ENCODE measurements at places on chromosomes 12 and 14.

GRCh38 chr14:36768638-36769337 is 107.1 kb downstream of the PAX9 start:
- no peak for DNase-seq

GRCh38 chr12:29992366-29992765 is 208.6 kb upstream of the TMTC1 start:
- DNase-seq, result no peak

DNA sequence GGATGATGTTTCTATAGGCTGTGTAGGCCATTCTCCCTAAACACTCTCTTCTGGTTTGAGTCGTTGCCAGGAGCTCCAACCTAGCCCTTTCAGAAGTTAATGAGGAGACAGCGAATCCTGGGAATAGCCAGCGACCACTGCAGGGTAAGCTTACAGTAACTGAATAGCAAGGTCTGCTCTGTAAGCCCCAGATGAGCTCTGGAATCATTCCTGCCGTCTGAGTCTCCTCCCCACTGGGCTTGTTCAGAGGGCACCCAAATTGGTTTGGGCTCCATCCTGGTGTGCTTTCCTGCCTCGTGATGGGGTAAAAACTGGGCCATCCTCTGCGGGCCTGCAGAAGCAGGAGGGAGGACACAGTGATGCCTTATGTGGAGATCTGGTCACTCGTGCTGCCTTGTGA is 43.3 kb upstream of the EMP1 start:
- DNase-seq, result no peak

DNA sequence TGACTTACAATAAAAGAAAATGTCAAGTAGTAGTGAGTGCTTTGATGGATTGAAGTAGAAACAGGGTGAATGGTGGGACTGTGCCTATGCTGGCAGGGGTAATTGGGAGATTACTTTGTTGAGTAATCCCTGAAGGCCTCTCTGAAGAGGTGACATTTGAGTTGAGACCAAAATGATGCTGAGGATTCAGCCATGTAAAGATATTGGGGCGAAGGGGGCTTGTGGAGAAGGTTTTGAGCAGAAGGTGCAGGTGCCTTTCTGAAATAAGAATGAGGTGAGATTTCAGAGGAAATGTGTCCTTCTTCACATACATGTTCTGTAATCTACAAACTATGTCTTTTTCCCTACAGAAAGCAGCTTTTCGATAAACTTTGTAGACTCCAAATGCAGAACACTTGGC is 8.0 kb downstream of the GNG2 start:
- no peak for DNase-seq

DNA sequence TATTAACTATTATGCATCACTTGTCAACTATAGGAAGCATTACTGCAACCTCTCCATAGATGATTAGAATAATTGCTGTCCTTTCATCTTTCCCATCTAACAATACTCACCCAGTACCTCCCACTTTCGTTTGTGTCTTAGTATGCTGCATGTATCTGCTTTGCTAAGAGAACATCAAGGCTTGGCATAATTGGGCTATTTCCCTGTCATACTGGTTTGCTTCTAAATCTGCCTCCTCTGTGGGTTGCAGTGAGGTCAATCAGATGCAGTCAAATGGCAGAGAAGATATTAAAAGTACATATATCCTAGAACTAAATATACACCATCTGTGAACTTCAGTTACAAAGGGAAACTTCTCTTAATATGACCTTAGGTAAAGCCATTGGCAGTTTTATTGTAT is 710.8 kb downstream of the DIO2 start:
- DNase-seq, result no peak

DNA sequence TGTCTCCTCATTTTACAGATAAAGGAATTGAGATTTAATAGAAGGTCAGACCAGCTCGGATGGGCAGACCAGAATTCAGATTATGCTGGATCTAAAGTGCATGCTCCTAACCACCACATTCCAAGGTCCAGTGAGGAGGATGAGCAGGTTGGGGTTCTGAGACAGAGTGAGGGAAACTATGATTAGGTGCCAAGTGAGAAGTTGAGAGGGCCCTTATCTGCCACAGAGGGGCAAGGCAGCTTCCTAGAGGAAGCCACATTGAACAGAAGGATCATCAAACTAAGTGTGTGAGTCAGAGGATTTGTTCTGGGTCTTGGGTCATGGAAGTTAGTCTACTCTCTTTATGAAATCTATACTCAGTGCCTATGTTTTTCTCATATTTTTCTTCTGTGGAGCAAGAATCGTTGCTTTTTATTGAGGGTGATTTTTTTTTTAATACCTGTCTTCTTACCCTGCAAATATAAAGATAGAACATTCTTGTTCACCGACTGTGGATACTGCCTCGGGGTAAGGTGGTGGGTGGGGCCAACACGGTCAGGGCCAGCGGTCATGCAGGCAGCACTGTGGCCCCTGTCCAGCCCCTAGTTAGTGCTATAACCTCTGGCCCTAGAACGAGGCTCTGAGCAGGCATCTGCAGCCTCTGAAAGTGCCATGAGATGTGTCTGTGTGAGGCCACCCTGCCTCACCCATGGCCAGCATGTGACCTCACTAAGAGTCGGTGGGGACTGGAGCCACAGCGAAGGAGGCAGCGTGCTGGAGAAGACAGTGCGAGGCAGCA is 55.6 kb upstream of the PTHLH start:
- no peak for DNase-seq
